NCI-H524 (cell line): ENCODE measurements at places on chromosomes 2 and 18.

DNA sequence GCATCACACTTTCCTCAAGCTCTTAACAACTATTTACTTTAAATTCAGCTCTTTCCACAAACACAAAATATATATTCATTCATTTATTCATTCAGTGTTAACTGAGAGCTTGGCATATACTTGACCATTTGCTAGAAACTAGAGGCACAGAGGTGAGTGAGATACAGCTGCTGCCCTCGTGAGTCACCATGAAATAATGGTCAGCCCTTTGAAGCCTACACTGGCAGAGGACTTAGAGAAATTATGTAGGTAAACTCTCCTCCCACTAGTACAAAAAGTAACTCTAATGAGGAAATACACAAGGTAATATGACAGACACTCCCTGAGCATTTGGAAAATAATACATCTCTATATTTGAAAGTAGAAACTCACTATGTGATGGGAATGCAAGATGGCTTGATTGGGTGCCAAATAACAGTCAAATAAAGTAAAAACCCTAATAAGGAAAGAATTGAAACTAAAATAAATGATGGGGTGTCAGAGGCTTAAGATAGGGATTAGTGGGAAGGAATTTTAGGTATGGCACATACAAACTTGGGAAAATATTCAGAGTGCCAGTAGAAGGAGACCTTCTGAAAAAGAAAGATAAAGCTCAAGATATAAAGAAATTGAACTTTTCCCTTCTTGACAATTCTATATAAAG lies 61.1 kb downstream of the ANTXR1 start:
- no peak for DNase-seq

DNA sequence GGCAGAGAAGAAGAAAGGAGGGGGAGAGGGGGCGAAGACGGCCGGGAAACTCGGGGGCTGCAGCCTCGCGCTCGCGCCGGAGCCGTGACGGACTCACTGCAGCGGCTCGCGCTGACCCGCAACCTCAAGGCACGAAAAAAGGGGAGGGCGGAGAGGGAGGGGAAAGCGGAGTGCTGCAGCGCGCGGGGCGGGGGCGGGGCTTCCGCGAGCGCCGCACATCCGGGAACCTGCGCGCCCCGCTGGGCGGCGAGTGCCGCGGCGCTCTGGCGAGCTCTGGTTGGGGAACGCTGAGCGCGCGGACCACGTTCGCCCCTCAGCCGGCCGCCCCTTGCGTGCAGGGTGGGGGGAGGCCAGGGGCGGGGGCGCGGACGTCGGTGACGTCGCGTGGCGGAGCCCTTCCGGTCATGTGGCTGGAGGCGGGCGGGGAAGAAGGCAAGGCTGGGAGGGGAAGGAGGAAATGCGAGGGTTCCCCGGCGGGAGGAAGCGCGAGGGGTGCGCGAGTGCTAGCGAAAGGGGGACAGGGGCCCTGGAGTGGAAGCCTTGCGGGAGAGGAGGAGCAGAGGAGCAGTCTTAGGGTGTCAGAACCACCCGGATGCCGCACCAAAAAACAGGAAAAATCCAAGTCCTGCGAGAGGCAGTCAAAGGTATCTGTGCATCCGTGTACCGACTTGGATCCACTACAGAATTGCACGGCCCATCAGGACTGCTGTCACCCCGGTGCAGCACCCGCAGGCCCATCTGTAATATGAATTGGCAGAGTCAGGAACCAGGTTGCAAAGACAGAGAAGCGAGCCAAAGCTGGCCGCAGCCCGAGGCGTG lies at the start of gene PPP3R1:
TSS of gene PPP3R1 (minus strand) at position 133 of the 819 bp plus-strand sequence. CDS start 405 bp downstream, outside the sequence.
- DNase-seq, result peak; percentile 93

- DNase-seq, result no peak
Measured at GRCh38 chr2:240213476-240214421, 73.3 kb upstream of the OTOS start.

- DNase-seq, result no peak
Measured at GRCh38 chr2:10006236-10007161, 36.9 kb upstream of the KLF11 start.

DNA sequence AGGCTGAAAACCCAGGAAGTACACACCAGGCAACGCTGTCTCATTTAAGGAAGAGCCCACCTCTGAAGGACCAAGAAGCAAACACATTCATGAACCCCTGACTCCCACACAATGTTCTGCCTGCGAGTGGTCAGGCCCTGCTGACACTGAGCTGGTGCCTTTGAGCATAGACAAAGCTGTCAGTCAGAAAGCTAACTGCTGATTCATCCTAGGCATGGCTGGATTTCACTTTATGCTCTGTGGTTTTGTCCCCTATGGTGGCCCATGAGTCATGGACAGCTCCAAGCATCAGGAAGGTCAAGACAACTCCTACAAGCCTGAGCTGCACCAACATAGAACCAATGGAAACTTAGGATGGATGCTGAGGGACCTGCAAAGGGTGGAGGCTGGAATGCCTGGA lies 78.9 kb downstream of the UXS1 start:
- DNase-seq, result no peak

- no peak for DNase-seq
Measured at GRCh38 chr2:152542995-152543481, 174.2 kb downstream of the PRPF40A start.

- DNase-seq, result peak; percentile 73
Measured at GRCh38 chr2:158266111-158266510, 164.4 kb downstream of the UPP2 start.

DNA sequence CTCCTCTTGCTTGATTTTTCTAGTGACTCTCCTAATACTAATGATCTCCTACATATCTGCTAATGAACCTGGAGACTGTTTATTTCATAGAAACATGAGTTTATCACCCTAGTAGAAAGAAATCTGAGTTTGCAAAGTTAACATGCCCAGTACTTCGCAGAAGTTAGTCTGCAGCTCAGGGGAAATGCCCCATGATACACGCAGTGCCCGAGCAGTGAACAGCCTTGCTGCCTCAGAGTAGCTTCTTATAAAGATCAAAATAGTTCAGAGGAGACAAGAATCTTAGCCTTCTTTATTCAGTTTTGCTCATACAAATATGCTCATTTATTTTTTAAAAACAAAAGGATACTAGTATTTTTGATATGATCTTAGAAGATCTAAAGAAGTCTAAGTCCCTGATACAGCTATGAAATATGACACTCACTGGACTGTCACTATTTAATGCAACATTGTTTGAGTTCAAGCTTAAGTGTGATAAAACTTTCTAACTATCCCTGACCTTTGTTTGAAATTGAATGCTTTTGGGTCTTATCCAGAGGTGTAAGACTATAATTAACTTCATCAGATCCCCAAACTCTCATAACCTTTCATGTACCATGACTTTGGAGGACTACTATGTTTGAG lies 20.5 kb downstream of the FRZB start:
- DNase-seq, result no peak

DNA sequence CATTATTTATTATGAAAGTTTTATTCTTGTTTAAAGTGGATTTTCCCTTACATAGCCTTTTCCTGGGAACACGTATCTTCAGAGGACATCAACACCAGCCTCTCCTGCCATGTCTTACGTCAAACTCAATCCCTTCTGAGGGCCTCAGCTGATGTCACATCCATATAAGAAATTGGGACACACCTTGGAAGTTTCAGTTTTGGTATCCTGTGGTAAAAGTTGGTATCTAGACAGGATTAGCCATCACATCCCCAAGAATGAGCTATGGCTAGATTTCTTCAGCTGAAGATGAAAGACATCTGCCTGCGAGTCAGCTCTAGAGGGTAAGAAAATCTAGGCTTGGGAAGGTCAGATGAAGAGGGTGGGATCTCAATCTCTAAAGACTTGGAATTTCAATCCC lies 75.8 kb upstream of the ZNF516 start:
- no peak for DNase-seq

DNA sequence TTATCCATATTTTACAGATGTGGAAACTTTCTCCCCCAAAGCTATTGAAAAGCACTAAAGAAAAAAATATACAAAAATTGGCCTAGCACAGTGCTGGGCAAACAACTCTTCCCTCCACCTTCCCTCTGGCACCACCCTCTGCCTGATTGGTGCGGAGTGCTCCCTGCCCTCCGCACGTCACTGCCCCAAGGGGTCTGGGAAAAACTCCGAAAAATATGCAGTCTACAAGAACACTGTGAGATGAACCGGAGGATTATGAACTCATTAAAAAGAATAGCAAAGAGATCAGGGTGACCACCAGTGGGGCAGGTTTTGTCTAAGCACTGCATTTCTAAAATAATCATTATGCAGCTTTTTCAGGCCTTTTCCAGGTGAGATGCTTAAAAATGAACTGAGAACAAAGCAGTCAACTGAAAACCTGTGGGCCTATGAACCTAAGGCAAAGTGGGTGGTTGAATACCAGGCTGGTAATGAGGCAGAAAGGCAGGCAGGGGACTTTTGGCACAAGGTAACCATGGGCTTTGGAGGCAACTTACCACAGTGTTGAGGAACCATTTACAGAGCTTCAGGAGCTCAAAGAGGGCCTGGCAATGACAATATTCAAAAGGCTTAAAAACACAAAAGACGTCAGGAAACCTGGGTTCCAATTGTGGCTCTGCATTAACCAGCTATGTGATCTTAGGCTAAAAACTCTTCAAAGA lies 57.5 kb downstream of the AAK1 start:
- DNase-seq, result no peak

- DNase-seq, result no peak
Measured at GRCh38 chr2:112727276-112728028, 6.6 kb downstream of the NT5DC4 start.

GRCh38 chr2:186442885-186443284 lies 43.2 kb upstream of the ZC3H15 start:
- no peak for DNase-seq

DNA sequence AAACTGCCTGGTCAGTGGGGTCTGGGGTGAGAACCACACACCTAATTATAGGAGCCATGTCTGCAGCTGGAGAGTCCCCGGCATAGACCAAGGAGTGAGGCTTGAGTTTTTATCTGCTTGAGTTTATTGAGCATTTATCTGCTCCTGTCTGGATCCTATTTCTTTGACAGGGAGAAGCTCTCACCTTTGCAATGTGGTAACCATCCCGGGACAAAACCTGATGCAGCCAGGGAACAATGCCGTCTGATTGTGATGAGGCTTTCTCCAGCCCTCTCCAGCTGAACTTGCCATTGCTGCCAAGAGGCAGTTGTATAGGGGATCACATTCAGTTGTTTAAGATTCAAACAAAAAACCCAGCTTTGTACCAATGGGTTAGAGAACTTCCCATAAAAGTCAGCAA lies 324.4 kb downstream of the TSN start:
- DNase-seq, result no peak

GRCh38 chr2:197852108-197852507 lies 47.7 kb downstream of the PLCL1 start:
- no peak for DNase-seq

- DNase-seq, result no peak
Measured at GRCh38 chr2:200026332-200027230, 71.2 kb downstream of the MAIP1 start.

DNA sequence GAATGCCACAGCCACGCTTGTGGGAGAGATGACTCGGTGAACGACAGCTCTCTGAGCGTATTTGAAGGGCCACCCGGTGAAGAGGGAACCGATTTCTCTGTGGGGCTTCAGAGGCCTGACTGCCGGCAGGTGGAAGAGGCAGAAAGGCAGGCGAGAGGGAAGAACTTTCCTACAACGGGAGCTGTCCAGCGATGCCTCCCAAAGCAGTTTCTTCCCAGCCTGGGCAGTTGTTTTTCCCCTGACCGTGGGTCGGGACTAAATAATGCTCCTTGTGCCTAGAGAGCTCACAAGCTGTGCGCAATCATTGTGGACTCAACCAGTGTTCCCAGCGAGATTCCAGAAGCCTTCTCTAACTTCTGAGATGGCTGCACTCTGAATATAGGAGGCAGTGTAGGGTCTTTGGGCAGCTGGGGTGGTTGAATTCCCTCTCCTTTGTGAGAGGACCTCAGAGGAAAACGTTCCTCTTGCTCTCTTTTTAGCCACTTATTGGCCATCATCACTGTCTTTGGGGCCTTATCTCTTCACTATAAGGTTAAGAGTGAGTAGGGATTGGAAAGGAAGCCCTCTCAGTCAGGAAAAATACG lies 710 bp downstream of the SEC11C start:
- no peak for DNase-seq

DNA sequence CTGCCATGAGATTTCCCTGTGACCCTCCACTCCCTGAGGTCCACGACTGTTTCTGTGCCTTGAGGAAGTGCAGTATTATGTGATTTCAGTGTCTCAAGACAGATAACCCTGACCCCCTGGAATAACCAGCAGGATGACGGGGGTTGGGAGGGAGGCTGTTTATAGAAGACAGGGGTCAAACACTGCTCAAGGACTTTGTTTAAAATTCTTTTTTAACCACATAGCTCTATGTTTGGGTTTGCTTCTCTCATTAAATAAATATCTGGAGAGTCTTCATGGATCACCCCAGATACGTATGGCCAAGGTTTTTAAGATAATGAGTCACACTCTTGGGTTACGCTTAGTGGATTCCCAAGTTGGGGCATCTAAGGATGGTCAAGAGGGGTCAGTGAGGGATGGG lies 523.8 kb upstream of the TNP1 start:
- no peak for DNase-seq

DNA sequence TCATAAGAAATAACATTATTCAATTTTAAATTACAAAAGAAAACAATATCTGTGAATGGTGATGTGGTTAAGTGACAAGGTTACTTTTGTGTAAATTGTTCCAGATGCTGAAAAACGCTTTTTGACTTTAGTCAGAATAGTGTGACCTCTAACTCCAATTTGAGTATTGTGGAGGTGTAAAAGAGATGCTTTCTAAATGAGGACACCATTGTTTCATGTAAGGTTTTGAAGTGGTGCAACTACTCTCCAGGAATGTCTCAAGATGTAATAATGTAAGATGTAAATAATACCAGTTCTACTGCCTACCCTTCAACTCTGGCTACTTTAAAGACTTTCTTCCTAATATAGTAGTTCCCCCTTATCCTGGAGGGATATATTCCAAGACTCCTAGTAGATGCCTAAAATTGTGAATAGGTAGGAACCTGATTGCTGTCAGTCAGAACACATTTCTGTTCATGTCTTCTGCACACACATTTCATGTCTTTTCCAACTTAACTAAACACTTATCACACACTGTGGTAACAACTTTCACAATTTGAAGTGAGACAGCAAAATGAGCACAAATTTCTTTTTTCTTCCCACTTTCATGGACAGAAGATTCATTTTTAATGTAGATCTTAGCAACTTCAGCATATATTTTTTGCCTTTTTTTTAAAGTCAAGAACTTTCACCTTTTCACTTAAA lies 39.1 kb upstream of the PPP1R1C start:
- DNase-seq, result no peak

GRCh38 chr2:82819951-82820350 lies 1639.1 kb downstream of the SUCLG1 start:
- DNase-seq, result no peak

GRCh38 chr2:9707611-9708160 lies 76.9 kb upstream of the YWHAQ start:
- DNase-seq, result no peak

DNA sequence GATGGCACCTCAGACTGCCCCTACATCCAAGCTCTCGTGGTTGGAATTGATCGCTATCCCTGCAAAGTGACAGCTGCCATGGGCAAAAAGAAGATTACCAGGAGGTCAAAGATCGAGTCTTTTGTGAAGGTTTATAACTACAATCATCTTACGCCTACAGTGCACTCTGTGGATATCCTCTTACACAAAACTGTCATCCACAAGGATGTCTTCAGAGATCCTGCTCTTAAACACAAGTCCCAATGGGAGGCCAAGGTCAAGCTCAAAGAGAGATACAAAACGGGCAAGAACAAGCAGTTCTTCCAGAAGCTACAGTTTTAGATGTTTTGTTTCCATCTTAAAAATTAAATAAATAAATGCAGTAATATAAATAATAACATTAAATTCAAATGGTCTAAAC lies 45.4 kb downstream of the INO80D start:
- DNase-seq, result no peak

- no peak for DNase-seq
Measured at GRCh38 chr18:9534844-9535243, 59.5 kb downstream of the RALBP1 start.
